Mesothelial cell of epicardium (in vitro differentiated cells): ENCODE measurements at places on chromosomes 2 and 18.

GRCh38 chr18:22847392-22847791 is 85.7 kb upstream of the RBBP8 start:
- peaks cover 2% of the 10 kb centered on the region for H3K36me3 ChIP-seq
- H3K4me3 ChIP-seq, result no peak overlapping the region
- H3K4me1 ChIP-seq, result peaks cover 27% of the 10 kb centered on the region
- H3K27ac ChIP-seq, result peak overlapping the region; percentile 68
- no peaks in the 10 kb centered on the region for H3K27me3 ChIP-seq

DNA sequence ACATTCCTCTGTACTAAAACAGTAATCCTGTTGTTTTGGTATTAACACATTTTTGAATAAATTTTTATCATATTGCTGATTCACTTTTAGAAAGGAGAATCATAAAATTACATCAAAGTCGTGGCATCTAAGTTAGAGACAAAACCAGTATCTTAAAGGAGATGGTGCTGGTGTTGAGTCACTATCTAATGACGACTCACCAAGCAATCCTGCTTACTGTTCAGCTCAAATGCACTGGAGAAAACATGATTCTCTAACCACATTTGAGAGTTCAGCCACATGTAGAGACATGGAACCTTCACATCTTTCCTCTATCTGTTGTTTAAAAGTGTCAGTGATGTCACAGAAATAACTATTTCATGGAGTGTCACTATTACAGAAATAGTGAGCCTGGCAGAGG is 473.8 kb downstream of the TGIF1 start:
- DNase-seq, result no peak
- H3K36me3 ChIP-seq, result no peaks in the 10 kb centered on the region
- no peaks in the 10 kb centered on the region for H3K27me3 ChIP-seq
- H3K4me1 ChIP-seq, result no peaks in the 10 kb centered on the region
- H3K4me3 ChIP-seq, result no peak overlapping the region
- no peak overlapping the region for H3K27ac ChIP-seq

DNA sequence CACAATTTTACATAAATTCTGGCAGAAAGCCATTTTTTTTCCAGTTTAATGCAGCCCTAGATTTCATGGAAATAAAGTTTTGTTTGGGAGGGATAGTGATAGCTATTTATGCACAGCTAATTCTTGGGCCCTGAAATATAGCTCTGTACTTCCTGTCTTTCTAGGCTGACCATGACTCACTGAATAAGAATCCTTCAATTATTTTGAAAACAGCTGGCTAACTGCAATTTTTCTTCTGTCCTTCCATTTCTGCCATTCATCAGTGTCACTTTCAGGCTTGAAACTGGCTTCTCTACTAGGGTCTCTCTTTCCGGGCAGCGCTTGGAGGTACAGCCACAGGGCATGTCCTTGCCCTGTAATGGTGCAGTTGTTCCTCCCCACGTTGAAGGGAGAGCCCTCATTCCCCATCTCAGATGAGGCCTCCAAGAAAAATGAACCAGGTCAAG is 97.1 kb upstream of the TMEM178A start:
- H3K4me3 ChIP-seq, result no peak overlapping the region
- peaks cover 37% of the 10 kb centered on the region for H3K4me1 ChIP-seq
- peaks cover 6% of the 10 kb centered on the region for H3K36me3 ChIP-seq
- H3K27me3 ChIP-seq, result no peaks in the 10 kb centered on the region

DNA sequence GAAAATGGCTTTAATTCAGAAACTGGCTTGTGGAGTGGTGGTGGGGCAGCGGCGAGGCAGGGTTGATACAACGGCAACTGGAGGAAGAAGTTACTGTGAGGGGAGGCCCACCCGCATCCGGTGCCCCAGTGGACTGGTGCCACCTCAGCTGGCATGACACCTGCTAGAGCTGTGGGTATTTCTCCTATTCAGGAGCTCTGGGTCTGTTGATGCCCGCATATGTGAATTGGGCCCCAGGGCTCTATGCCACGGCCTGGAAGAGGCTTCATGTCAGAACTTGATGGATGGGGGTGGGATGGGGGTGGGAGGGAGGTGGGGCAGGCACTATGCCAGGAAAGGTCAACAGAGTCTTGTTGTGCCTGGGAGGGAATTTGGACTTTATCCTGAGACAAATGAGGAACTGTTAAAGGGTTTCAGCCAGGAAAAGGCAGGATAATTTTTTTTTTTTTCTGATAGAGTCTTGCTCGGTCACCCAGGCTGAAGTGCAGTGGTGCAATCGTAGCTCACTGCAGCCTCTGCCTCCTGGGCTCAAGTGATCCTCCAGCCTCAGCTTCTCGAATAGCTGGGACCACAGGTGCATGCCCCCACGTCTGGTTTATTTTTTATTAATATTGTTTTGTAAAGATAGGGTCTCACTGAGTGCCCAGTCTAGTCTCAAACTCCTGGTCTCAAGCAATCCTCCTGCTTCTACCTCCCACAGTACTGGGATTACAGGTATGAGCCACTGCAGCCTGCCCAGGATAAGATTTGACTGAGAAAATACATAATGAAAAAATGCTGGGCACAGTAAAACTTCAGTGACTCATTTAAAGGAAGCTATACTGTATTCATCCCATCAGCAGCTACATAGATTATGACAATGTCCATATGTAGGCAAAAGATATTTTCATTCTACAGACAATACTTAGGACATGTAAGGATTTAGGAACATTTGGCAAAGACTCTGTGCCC is 52.6 kb downstream of the SH2D6 start:
- peak overlapping the region; percentile 21 for H3K27ac ChIP-seq
- H3K4me3 ChIP-seq, result no peak overlapping the region
- no peaks in the 10 kb centered on the region for H3K27me3 ChIP-seq
- H3K36me3 ChIP-seq, result no peaks in the 10 kb centered on the region
- H3K4me1 ChIP-seq, result peaks cover 14% of the 10 kb centered on the region
